HT1080 (cell line): ENCODE measurements at places on chromosomes 2 and 18.

DNA sequence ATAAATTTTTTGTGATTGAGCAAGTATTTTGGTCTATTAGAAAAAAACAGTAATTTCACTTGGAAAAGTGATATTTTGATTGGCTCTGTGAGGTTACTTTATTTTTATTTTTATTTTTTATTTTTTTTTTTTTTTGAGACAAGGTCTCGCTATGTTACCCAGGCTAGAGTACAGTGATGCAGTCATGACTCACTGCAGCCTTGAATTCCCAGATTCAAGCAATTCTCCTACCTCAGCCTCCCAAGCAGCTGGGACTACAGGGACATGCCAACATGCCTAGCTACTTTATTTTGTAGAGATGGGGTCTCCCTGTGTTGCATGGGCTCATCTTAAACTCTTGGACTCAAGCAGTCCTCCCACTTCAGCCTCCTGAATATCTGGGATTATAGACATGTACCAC, 60.9 kb upstream of the MGAT5 start:
- DNase-seq, result peak; percentile 72

GRCh38 chr2:52558265-52558664, 1209.3 kb upstream of the CHAC2 start:
- no peak for DNase-seq

DNA sequence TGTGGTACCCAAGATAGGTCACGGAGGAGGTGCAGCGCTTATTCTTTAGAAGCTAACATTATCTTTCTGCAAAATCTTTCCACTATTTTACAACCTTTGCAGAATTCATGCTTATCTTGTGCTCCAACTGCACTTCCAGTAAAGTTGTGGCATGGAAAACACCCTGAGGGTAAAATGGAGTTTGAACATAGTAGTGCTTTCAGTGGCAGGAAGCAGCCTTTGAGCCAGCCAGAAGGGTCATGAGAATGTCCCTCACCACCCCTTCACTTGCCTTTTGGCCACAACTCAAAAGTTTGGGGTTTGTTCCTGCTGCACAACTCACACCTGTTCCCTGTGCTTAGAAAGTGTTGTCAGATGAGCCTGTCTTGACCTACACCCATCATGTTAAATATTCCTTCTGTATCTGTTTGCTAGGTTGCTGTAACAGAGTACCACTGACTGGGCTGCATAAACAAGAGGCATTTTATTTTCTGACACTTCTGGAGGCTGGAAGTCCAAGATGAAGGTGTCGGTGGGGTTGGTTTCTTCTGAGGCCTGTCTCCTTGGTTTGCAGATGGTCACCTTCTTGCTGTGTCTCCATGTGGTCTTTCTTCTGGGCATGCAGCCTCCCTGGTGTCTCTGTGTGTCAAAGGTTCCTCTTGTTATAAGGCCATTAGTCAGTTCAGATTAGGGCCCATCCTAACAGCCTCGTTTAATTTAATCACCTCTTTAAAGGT, 194.1 kb downstream of the SMAD7 start:
- DNase-seq, result no peak

- DNase-seq, result no peak
Measured at GRCh38 chr18:2348003-2348402, 223.3 kb downstream of the METTL4 start.

- no peak for DNase-seq
Measured at GRCh38 chr18:62324181-62324828, 805 bp upstream of the TNFRSF11A start.

- DNase-seq, result no peak
Measured at GRCh38 chr18:58695772-58696171, 24.5 kb downstream of the MALT1 start.

GRCh38 chr18:74234326-74235171, 57.2 kb downstream of the CYB5A start:
- peak; percentile 43 for DNase-seq

- no peak for DNase-seq
Measured at GRCh38 chr2:205730701-205731582, 48.6 kb downstream of the NRP2 start.

GRCh38 chr2:191773136-191773535, 73.8 kb downstream of the CAVIN2 start:
- no peak for DNase-seq

DNA sequence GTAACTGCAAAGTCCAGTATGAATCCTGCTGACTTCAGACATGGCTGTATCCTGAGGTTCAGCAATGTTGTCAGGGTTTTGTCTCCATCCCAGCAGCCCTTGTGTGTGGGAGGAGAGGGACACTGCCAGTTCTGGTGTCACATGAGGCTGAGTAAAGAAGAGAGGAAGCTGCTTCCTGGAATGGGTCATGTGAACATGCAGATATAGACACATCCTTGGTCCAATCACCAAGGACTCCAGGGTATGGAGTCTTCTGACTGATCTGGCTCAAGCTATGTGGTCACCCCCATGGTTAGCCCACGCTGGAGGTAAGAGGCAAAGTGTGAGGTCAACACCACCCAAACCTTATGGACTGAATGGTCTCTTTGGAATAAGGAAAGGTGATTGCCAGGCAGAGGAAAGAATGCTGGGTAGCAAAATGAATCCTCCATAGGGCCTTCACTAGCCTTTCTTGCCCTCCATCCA, 134.4 kb upstream of the SLC1A4 start:
- peak; percentile 64 for DNase-seq

DNA sequence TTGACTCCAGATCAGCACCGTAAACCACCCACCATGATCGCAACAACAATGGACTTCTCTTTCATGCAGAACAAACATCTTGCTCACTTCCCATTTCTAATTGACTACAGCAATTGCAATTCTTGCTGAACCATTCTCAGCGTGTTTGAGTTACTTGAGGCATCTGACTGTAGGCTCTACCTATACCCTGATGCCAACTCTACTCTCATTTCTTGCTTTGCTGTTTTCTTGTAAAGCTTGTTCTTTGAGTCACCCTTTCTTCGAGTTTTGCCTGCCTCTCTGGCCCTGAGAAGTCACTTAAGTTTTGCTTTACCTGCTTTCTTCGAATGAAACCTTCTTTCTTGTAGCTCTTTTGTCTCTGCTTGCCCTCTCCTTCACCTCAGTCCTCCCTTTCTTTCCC, 160.5 kb upstream of the RND3 start:
- no peak for DNase-seq
